ENCODE measurements at places on chromosomes 2 and 18. TPM values are rescaled to one million over a fixed set of nuclear protein-coding genes. Genes with fewer than 3 reads are reported as not detected.

ST6GAL2 gene
- polyA plus RNA-seq = 7.0 TPM

EHD3 gene
- polyA plus RNA-seq = 14.0 TPM

ZNF396 gene
- polyA plus RNA-seq = 4.2 TPM

UXS1 gene
- 12.3 TPM for polyA plus RNA-seq

MRPS9 gene
- 21.0 TPM for polyA plus RNA-seq

ZAP70 gene
- 1.3 TPM for polyA plus RNA-seq

FRZB gene
- polyA plus RNA-seq = 277 TPM

PROKR1 gene
- not detected for polyA plus RNA-seq

- DNase-seq = no peak
- H3K4me1 ChIP-seq = no peaks in the 10 kb centered on the region
- H3K36me3 ChIP-seq = no peaks in the 10 kb centered on the region
- H3K27ac ChIP-seq = no peak overlapping the region
- H3K4me3 ChIP-seq = no peak overlapping the region
Measured at GRCh38 chr2:230578106-230578505, 134.5 kb upstream of the CAB39 start.

- no peaks in the 10 kb centered on the region for H3K36me3 ChIP-seq
- H3K27ac ChIP-seq = no peak overlapping the region
- no peak for DNase-seq
- H3K4me3 ChIP-seq = no peak overlapping the region
Measured at GRCh38 chr2:68901199-68901514, 30.0 kb upstream of the BMP10 start.

DNA sequence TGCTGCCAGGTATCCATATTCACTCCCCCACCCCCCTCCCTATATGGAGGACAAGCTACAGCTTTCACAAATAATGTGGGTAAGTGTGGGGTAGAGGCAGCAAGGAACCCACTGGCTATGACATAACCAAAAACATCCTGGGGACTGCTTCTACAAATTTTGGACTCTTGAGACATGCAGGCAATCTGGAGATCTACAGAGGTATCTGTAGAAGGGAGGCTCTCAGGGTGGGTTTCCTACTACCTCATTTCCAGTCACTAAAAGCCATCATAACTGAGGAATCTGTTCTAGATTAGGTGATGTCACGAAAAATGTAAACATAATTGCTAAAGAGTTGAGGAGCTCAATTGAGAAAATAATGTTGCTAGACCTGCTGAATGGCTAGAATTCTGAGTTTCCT lies 46.8 kb upstream of the WIPF1 start:
- DNase-seq = no peak
- H3K27me3 ChIP-seq = no peaks in the 10 kb centered on the region
- H3K36me3 ChIP-seq = no peaks in the 10 kb centered on the region

DNA sequence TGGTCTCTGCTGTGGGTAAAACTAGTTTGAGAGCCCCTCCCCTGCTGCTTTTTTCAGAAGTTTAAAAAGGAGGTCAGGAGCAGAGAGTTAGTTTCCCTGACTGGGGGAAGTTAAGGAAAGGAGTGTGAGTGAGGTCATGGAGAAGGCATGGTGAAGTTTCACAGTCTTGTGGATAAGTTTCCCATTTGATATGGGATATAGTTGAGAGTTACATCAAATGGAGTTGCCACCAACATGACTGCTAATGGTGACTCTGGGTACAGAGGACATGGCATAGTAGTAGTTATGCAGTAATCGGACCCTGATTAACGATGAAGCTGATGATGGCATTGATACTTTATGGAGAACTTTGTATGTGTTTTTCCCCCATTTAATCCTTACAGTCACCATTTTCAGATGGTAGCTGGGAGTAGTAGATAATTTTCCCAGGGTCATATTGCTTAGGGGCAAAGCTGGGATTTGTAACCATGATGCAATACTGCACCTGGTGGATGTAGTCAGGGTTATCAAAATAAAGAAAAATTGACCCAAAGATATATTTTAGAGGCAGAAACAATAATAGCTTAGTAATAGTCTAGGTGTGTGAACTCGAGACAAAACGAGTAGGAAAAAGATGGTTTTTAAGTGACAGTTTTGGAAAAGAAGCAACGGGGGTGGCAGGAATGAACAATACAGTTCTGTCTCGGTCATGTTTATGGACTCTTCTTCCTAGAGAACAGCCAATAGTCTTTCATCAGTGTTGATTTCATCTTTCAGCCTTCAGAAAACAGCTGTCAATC lies 74.6 kb downstream of the FMNL2 start:
- no peaks in the 10 kb centered on the region for H3K27me3 ChIP-seq
- no peaks in the 10 kb centered on the region for H3K36me3 ChIP-seq
- peaks cover 3% of the 10 kb centered on the region for H3K4me1 ChIP-seq

DNA sequence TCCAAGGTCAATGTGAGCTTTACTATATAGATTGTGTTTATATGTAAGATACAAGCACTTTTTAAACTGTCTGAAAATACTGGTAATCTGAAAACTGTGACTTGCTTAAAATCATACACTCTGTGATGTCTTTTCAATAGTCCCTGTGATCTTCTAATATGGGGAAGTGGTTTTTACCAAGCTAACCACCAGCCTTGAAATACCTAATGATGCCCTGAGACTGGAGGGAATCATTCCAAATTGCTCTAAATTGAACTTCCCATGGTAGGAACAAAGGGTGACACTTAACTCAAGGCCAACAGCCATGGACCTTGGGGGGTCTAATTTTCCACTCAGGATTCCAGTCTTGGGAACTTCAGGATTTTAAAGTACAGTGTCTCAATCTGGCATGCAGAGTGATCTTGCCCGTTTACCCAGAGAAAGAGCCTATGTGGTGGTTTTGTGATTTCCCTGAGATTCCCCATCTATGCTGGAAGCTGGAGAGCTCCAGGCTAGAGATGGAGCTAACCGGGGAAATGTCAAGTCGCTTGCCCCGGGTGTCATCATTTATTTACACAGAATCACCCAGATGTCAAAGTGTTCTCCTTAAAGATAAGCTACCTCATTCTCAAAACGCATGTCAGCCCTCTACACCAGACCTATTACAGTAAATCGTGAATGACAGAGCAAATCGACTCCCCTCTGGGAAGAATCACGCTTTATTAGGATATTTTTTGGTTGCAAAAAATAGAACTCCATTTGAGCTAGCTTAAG lies 198.5 kb downstream of the SP3 start:
- no peak for DNase-seq
- peaks cover 2% of the 10 kb centered on the region for H3K27me3 ChIP-seq
- H3K27ac ChIP-seq = no peak overlapping the region
- no peaks in the 10 kb centered on the region for H3K4me1 ChIP-seq

- H3K27me3 ChIP-seq = no peaks in the 10 kb centered on the region
- H3K36me3 ChIP-seq = no peaks in the 10 kb centered on the region
- H3K4me1 ChIP-seq = no peaks in the 10 kb centered on the region
- H3K27ac ChIP-seq = no peak overlapping the region
Measured at GRCh38 chr2:20231598-20232026, 6.7 kb upstream of the SDC1 start.

DNA sequence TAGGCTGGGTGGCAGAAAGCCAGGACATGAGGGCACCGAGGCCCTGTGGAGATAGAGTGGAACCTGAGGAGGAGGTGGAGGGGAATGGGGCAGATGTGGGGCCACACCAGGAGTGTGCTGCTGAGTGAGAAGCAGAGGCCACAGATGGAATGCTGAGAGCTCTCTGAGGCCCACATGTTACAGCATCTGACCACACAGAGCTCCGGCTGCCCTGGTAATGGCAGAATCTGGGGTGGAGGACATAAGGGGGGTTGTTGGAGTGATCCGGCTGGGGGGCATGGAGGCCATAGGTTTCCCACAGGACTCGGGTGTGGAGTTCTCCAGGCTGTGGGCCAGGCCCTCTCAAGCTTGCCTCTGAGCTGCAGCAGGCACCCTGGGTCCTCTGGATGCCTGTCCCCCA lies 3.8 kb downstream of the MZT2B start:
- no peak overlapping the region for H3K4me3 ChIP-seq
- no peaks in the 10 kb centered on the region for H3K4me1 ChIP-seq
- no peak overlapping the region for H3K27ac ChIP-seq
- no peaks in the 10 kb centered on the region for H3K27me3 ChIP-seq
- no peak for DNase-seq

GRCh38 chr2:152766928-152767327 lies 48.5 kb downstream of the ARL6IP6 start:
- no peak overlapping the region for H3K4me3 ChIP-seq
- no peak for DNase-seq
- no peaks in the 10 kb centered on the region for H3K4me1 ChIP-seq
- no peaks in the 10 kb centered on the region for H3K27me3 ChIP-seq
- peaks cover 3% of the 10 kb centered on the region for H3K36me3 ChIP-seq
- H3K27ac ChIP-seq = no peak overlapping the region

Data from aorta (tissue), 5 donors.